AG10803 (cell line): ENCODE measurements at places on chromosomes 3 and 15.

- DNase-seq = no peak
Observed at GRCh38 chr3:119229190-119229589, 11.5 kb downstream of the B4GALT4 start.

GRCh38 chr3:11601446-11602238, 42.1 kb downstream of the VGLL4 start:
- peak; percentile 80 for DNase-seq

DNA sequence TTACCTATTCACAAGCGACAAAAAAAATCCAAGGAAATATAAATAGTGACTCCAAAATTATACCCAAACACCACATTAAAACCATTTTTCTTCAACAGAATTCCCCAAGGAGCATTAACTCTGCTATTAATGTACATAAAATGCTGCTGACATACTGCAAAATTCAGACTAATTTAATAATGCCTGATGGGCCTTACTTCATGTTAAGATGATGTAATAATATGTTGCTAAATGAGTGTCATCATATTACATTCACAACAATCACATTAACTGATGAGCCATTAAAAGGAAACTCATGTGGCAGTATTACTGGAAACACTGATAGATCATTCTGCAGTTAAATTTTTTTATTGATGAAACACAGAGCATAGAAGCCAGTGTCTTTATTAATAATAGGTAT, 204.9 kb upstream of the CGNL1 start:
- DNase-seq = peak; percentile 18

DNA sequence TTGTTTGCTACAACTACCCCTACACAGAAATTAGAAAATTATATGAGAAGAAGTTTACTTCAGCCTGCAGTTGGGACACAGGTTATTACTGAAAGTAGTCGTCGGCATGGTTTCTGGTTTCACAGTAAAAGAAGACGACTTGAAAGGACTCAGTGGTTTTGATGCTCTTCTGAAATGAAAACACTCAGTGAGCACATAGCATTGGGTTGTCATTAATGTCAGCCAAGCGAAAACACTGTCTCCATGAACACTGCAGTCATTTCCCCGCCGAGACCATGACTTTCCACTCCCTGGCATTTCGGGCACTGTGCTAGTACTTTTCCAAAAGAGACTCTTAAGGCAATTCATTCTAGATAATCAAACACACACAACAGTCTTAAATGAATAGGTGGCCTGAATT, 69.2 kb upstream of the ICE2 start:
- no peak for DNase-seq

DNA sequence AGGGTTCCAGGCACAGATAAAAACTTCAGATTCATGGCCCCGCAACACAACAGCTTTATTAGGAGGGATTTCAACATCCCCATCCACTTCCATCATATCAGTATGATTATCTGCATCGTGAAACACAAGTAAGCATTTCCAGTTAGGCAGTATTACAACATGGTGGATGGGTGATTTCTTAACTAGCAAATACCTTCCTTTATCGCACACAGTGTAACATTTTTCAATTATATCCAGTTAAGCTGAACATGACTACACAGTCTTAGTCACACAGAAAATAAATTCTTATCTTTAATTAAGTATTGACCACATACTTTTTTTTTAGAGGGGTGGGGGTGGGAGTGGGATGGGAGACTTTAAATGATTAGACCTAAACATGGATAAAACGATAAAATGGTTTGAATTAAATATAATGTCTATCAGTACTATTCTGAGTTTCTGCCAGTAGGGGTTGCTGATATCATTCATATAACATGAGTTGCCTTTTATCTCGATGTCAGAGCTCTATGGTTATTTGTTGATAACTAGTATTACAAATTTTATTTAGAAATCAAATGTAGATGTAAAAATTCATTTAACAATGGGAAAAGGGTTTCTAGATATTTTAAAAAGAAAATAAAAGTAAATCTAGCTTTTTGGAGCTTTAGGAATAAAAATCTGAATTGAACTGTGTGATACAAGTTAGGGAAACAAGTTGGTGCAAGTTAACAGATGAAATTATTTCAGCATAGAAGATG, 146.6 kb downstream of the TBL1XR1 start:
- peak; percentile 50 for DNase-seq

- no peak for DNase-seq
Observed at GRCh38 chr3:128174675-128175590, 21.7 kb downstream of the EEFSEC start.

DNA sequence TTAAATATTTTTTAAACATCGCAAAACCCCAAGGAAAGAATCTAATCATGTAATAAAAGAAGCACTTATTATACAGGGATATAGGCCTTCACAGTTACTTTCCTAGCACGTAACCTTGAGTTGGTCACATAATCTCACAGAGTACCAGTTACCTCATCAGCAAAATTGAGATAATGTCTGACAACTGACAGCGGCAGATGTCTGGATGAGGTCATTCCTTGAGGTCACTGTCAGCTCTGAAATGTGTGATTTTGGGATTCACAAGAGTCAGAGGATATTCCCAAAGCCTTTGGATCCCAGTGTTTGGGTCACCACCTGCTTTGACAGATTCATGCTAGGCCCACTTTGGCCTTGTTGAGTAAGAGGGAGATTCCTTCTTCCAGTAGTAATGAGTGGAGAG, 151.4 kb upstream of the SEMA6D start:
- no peak for DNase-seq
